Fibroblast of pulmonary artery (primary cell): ENCODE measurements at places on chromosomes 4 and X.

DNA sequence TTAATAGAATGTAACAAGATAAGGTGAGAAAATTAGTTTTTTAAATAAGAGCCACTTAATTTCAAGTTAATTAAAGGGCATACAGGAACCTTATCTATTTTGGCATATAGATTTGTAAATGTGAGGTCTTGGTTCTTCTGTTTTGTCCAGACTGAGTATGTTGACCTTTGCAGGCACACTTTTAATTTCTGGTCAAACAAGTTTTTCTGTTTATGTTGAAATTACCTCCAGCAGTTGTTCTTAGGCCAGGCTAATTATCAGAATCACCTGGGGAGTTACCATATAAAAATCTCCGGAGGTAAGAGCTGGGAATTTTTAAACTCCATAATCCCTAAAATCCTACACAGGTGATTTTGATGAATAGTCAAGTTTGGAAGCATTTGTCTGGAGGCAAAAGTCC lies 227.4 kb upstream of the ANKRD50 start:
- DNase-seq, result no peak

DNA sequence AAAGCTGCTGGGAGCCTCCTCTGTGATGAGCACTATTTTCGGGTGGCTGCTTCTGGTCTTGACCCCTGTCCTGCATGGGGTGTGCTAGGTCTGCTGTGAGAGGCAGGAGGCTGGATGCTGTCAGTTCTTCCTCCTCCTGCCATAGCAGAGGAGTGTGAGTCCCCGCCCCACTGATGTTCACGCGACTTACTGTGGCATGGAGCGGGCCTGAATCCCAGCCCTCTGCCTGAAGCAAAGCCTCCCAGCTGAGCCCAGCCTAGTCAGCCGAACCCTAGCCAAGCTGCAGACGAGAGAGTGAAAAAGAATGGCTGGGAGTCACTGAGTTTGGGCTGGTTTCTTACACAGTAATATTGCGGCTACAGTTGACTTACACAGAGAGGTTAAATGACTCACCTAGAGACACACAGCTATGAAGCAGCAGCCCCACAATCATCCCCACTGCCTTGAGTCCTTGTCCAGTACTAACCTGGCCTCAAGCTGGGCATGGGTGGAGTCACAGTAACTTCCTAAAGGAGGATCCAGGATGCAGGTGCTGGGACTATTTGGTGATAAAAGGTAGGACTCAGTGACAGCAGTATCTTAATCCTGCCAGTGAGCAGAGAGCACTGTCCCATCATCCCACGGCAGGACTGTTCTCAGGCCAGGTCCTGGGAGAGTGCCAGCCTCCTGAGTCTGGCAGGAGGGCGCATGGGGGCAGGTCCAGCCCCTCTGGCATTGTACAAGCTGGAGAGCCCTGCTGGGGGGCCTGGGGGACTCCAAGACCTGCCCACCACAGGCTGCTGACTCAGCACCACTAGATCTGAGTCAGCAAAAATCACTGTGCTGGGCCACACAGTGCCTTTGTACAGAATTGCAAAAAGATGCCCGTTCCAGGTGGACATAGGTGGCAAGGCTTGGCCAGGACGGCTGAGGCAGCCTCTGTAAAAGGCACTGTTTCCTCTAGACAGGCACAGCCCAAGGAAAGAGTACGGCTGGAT lies 60.4 kb upstream of the CRMP1 start:
- no peak for DNase-seq

GRCh38 chrX:150587585-150588503 lies 19.4 kb downstream of the MTM1 start:
- peak; percentile 47 for DNase-seq

DNA sequence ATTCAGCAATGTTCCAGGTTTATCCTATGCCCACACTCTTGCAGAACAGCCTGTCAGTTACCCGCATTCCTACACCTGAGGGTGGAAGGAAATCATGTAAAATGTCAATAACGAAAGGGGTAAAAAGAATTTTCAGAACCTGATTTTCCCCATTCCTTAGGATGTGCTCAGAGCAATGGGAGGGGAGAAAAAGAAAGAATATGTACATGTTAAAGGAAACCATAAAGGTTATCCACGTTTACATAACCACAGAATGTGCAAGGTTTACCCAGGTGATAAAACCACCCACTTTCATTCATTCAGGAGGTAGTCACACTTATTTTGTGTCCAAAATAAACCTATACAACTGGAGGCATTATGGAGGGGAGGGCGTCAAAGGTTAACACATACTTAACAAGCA lies 335.5 kb downstream of the ZNF674 start:
- no peak for DNase-seq

DNA sequence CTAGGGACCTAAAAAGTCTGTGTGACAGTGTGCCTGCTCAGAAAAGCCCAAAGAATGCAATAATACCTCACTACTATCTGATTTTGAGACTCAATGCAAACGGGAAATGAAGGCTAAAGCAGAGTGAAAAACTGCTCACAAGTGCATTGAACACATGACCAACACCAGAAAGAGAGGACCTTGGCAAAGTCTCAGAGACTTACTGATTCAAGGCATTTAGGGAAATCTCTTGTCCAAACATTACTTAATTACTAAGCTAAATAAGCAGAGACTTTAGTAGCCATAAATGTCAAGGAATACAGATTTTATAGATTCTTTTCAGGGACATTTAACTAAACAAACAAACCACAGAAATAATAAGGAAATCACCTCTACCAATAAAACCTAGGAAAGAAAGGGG lies 916.0 kb downstream of the FSTL5 start:
- no peak for DNase-seq

- DNase-seq, result no peak
Measured at GRCh38 chr4:58510652-58511051, 1400.5 kb upstream of the IGFBP7 start.

GRCh38 chr4:100823066-100823992 lies 305.5 kb upstream of the EMCN start:
- DNase-seq, result peak; percentile 27

DNA sequence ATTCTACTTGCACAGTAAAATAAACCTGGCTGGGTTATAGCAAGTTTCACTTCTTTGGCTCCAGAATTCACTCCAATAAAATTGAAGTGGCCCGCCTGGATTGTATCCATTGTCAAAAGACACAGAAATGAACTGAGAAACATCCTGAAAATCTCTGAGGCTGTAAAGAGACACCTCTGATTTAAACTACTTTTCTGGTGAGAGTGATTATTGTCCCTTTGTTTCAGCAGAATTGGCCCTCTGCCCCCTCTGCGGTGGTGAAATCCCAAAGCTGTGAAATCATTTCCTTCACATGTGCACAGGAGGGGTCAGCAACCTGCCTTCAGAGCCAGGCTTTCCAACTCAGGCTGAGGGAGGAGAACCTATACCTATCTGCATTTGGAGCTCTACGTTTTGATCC lies 23.0 kb downstream of the GAB3 start:
- DNase-seq, result peak; percentile 79

GRCh38 chrX:281166-281999 lies at the start of gene PLCXD1:
PLCXD1 (plus strand) TSS chrX:281381; CDS start chrX:284188, 2,807 bp downstream.
- peak; percentile 58 for DNase-seq

GRCh38 chr4:27059446-27059845 lies 198.8 kb downstream of the STIM2 start:
- DNase-seq, result no peak

DNA sequence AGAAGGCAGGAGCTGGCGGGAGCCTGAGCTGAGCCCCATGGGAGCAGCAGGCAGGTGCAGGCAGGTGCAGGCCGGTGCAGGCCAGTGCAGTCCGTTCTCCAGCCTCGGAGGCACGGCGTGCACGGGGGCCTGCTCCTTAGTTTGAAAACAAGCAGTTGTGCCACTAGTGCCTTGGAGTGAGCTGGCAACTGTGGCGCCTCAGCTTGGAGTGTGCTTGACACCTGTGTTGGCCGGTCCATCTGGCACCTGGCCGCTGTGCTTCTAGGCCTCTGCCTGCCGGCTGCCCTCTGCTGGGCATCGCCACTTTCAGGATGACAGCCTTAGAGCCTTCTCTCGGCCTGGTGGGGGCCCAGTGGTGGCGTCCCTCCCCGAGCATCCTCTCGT lies 47.9 kb downstream of the RGS12 start:
- no peak for DNase-seq

DNA sequence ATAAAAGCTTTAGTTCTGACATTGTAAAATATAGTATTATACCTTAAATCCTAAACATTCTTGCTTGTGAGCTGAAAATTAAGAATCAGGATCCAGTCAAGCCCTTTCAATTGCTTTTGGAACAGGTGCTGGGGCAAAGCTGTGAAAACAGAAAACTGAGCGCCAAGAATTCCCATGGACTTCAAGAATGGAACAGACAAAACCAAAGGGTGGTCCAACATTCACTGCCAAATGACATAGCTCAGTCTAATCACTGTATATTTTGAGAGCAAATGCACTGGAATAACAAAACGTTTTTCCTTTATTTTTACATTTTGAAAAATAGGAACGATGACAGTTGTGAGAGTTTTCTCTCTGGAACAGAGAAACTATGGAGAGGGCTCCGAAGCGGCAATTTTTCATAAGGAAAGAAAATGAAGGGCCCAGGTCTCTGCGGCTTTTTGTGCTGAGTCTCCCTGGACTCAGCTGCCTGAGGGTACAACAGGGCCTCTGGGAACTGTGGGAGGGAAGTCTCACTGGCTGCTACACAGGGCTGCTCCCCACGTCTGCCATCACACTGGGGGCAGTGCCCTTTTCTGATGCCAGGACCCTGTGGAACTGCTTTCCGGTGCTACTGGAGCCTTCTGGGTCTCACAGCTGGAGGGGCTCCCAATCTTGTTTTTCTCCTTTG lies 56.0 kb upstream of the BMPR1B start:
- DNase-seq, result no peak

DNA sequence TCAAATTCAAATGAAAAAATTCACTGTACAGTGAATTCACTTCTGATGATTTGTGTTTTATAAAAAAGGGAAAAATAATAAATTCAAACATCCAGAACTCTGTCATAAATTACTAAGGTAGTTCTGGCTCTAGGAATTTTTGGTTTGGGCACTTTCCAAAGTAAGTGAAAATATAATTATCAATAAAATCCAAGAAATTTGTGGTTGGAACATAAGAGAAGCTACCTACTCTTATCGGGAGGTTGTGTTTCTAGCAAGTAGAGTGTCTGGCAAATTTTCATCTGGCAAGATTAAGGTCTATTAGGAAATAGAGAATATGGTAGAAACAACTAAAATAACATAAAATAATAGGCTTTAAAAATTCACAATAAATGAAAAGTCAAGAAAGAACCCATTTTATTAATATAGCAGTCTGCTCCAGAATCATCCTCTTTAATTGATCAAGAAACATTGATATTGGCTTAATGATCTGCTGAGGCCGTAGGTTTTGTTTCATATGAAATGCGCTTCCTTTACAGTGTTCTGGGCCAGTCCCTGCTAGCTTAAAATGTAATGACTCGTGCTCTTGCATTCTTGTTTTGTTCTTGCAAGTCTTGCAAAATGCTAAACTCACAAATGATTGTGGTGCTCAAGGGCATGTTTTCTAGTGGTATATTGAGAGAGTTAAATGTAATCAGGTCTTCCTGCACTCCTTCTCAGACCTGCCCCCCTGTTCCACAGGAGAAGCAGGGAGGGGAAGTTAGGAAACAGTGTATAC lies 331.4 kb downstream of the RAPGEF2 start:
- DNase-seq, result peak; percentile 66

DNA sequence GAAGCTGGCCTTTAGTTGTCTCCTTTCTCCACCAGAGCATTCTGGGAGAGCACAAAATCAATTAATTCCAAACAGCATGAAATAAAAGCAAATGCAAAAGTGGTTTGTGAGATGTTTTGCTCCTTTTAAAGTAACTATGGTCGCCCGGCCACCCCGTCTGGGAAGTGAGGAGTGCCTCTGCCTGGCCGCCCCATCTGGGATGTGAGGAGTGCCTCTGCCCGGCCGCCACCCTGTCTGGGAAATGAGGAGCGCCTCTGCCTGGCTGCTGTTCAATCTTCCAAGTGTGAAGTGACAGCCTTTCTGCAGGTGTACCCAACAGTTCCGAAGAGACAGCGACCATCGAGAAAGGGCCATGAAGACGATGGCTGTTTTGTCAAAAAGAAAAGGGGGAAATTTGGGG lies 381.3 kb upstream of the FGF16 start:
- no peak for DNase-seq

DNA sequence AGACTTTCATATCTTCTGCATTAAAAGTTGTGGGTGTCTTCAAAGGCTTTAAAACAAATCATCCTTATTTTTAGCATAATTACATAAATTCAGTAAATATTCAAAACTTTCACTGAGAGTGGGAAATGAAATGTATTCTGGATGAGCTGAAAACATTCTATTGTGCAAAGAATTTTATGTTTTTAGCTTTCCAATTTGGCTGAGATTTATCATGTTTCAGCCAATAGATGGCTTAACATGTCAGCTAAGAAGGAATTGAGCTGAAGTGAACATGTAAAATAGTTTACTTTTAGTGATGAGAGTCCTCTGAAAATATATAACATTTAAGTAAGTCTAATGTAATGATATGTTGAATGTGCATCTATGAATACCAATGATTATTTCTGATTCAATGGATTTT lies 213.5 kb upstream of the GIMD1 start:
- no peak for DNase-seq

DNA sequence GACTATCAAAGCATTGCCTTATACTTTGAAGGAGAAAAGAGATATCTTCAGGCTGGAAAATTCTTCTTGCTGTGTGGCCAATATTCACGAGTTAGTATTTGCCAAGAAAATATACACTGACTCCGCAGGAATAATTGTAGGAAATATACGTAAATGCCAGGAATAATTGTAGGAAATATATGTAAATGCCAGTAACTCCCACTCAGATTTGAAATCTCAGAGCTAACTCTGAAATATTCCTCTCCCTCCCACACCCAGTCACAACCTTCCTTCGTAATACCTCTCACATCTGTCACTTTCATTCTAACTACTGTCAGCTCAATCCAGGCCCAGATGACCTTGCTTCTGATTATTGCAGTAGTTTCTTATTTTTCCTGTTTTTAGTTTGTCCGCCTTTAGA lies 73.5 kb downstream of the WDR19 start:
- peak; percentile 77 for DNase-seq

- DNase-seq, result no peak
Measured at GRCh38 chr4:184000457-184001396, 95.6 kb downstream of the STOX2 start.

- no peak for DNase-seq
Measured at GRCh38 chr4:10526429-10527222, 69.4 kb upstream of the ZNF518B start.

GRCh38 chrX:106619797-106620196 lies 8.0 kb downstream of the RADX start:
- DNase-seq, result peak; percentile 36

DNA sequence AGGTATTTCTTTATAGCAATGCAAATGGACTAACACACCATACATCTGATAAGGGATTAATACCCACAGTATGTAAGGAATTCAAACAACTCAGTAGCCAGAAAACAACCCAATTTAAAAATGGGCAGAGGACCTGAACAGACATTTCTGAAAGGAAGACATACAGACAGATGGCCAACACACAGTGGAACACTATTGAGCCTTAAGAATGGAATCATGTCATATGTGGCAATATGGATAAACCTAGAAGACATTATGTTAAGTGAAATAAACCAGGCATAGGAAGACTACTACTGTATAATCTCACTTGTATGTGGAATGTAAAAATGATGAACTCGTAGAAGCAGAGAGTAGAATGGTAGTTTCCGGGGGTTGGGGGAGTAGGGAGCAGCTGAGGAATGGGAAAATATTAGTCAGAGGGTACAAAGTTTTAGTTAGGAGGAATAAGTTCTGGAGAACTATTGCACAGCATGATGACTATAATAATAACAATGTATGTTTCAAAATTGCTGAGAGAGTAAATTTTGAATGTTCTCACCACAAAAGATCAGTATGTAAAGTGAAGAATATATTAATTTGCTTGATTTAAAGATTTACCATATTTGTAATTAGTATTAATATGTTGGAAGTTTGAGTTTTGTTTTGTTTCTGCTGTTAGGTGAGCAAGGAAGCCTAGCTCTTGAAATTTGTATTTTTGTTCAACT lies 25.2 kb downstream of the WDR44 start:
- peak; percentile 70 for DNase-seq

GRCh38 chr4:67712000-67712625 lies 11.2 kb upstream of the UBA6 start:
- no peak for DNase-seq
